ENCODE measurements at places on chromosomes 12 and 14.

- no peak for DNase-seq
These were observed 6.7 kb downstream of the CDKN1B start for GRCh38 chr12:12723681-12724420.

- no peak for DNase-seq
These were observed 7.4 kb downstream of the IFI27L1 start for GRCh38 chr14:94088516-94088915.

- no peak for DNase-seq
These were observed 158.0 kb downstream of the KCNK10 start for GRCh38 chr14:88164906-88165534.

DNA sequence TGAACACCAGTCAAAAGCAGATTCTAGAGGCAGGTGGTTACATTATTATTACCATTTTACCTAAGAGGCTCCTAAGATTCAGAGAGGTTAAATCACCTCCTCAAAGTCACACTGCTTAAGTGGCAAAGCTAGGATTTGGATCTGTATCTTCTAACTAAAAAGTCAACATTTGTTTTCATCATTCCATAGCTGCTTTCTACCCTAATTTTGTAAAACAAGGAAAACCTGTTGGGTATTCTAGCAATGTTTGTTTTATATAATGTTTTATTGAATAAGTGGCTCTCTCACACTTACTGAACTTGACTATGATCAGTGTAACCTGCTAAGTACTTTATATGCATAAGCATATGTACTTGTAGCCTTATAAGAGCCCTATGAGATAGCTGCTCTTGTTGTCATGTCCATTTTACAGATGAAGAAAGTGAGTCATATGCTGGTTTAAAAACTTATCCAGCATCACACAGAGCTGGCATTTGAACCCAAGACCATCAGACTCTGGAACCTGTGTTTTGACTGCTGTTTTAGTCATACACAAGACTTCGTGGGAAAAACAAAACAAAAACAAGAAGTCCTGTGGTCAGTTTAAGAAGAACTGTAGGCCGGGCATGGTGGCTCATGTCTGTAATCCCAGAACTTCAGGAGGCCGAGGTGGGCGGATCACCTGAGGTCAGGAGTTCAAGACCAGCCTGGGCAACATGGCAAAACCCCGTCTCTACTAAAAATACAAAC, 31.7 kb upstream of the EVL start:
- DNase-seq = no peak

Measured in SK-N-MC (cell line).